ENCODE measurements at places on chromosomes 13 and 19.
A peak's percentile ranks its signal among the peaks of the same experiment; 100 is the strongest.

GRCh38 chr13:95870421-95870820 lies 182.8 kb downstream of the UGGT2 start:
- DNase-seq, result no peak

DNA sequence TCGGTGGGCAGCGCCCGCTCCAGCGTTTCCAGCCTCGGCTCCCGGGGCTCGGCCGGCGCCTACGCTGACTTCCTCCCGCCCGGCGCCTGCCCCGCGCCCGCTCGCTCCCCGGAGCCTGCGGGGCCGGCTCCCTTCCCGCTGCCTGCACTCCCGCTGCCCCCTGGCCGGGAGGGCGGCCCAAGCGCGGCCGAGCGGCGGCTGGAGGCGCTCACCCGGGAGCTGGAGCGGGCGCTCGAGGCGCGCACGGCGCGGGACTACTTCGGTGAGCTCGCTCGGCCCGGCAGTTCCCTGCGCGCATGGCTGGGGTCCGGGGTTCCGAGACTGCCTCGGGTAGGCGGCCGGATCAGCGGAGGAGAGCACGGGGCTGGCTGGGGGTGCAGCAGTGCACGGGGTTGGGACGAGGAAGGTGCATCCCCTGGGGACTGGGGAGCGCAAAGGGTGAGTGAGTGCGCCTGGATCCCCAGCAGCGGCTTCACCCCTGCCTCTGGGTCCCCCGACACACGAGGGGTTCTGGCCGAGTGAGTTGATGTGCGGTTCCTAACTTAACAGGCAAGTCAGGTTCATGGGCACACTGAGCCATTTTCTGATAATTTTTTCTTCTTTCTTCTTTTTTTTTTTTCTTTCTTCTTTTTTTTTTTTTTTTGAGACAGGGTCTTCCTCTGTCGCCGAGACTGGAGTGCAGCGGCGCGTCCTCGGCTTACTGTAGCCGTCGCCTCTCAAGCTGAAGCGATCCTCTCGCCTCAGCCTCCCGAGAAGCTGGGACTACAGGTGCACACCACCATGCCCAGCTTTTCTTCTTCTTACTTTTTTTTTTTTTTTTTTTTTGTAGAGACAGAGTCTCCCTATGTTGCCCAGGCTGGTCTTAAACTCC lies 1.1 kb downstream of the WTIP start:
- no peak for DNase-seq

GRCh38 chr13:62043600-62043999 lies 628.0 kb upstream of the PCDH20 start:
- DNase-seq, result no peak

GRCh38 chr19:10740798-10741197 lies 22.9 kb downstream of the DNM2 start:
- DNase-seq, result no peak

DNA sequence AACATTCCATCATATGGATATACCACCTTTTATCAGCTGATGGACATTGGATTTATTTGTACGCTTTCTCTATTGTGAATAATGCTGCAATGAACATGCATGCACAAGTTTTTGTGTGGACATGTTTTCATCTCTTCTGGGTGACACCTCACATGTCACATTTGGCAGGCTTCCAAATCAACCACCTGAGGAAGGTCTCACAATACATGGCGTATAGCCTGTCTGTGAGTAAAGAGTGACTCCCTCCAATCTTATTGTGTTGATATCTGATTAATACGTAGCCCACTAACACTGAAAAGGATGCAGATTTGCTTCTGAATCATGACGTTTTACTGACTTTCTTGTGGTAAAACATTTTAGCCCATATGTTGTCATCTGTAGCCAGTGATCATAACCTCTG lies 61.1 kb downstream of the SLC15A1 start:
- no peak for DNase-seq

GRCh38 chr19:38264486-38265212 lies at the start of gene SPINT2:
Gene SPINT2 (plus strand): TSS chr19:38264573. CDS start chr19:38264893, 320 bp downstream.
- DNase-seq, result no peak

DNA sequence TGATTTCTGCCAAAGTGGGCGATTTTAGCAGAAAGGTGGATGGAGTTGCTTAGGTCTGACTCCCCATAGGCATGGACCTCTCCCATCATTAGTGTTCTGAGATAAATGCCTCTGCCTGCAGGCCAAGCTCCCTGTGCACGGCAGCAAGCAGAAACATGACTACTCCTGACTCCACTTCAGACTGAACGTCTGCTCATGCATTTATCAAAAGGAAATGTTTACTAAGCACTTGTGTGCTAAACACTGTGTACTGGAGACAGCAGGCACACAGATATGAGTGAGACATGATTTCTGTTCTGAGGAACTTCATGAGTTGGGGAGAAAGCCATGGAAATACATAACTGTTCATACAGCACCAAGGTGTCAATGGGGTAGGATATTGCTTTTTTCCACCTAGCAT lies 149.6 kb downstream of the MIPEP start:
- DNase-seq, result no peak

GRCh38 chr19:18399008-18399407 lies 1.6 kb upstream of the LRRC25 start:
- DNase-seq, result no peak

DNA sequence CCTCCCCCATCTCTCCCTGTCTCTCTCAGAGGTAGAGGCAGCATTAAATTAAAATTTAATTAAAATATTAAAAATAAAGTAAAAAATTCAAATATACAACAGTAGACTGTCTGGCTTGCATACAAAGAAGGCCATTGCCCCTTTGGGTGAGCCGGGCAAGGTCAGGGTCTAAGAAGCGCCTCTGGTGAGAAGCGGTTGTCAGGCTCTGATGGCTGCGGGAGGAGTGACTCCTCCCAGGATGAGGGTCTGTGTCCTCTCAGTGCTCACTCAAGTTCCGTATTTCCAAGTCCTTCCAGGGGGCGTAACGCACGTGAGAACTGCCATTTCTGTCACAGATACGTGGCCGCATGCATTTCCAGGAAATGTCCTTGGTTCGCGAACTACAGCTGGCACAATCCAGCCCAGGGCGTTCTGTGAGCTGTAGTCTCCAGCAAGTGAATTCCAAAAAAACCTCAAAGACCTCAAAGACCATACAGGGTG lies 737 bp upstream of the ZNF181 start:
- DNase-seq, result no peak

DNA sequence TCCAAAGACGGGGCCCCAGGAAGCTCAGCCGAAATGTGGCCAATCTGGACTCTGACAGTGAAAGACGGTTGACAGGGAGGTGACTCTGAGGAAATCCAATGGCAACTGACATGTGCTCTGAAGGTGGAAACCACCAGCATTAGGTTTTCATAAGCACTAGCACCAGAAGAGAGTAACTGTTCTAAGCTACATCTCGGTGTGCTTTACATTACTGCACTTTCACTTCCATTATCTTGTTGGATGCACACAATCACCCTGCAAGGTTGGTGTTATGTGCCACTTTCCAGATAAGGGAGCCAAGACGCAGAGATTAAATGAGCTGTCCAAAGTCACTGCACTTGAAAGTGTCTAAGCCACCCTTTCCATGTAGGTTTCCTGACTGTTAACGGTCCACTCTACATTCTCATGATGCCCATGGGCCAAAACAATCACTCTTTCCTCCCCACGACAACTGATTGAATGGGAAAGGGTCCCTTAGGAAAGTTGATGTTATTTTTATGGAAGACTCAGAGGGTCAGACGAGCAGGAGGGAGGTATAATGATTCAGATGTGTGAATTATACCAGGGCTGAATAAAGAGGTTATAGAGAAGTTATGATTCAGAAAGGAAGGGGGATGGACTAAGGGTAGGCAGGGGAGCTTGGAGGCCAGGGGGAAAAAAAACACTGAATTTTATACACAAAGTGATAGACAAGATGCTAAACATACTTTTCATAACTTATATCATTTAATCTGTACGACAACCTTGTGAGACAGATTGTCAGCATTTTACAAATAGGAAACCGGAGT lies 52.8 kb downstream of the RUBCNL start:
- DNase-seq, result no peak

GRCh38 chr19:39941615-39942365 lies 7.4 kb upstream of the FCGBP start:
- DNase-seq, result peak; percentile 21

DNA sequence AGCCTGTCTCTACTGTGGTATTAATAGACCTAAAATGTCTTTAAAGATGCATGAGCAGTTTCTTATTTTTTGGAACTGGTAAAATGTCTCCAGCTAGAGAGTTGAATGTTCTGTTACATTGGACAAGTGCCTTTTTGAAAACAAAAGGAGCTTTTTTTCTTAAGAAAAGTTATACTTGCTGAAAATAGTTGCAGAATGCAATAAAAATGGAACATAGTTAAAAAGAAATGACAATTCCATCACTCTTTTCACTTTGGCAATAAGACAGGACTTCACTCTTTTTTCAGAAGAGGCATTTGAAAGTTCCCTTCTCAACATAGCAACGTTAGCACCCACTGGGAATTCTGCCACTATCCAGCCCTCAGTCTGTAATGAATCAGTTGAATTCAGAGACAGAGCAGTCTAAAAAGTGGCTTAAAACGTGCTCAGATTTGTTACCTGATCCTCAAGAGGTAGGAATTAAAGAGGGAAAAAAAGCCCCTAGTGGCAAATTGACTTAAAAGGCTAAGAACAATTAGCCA lies 10.1 kb downstream of the RGCC start:
- DNase-seq, result no peak

DNA sequence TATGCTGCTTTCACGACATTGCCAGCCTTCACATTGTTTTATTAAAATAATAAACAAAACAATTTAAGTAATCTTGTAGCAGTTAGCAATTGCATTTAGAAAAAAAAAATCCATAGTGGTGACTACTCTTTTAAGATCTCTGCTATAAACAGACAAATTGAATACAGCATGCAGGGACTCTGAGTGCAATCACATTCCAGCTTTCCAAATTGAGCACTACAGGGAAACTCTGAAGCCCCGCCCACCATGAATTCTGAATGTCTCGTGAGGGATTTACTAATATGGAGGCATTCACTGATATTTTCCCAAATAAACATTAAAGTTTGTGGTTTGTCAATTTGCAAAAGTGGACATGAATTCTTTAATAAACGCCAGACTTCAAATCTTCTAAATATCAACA lies 698.8 kb downstream of the LIG4 start:
- DNase-seq, result no peak

DNA sequence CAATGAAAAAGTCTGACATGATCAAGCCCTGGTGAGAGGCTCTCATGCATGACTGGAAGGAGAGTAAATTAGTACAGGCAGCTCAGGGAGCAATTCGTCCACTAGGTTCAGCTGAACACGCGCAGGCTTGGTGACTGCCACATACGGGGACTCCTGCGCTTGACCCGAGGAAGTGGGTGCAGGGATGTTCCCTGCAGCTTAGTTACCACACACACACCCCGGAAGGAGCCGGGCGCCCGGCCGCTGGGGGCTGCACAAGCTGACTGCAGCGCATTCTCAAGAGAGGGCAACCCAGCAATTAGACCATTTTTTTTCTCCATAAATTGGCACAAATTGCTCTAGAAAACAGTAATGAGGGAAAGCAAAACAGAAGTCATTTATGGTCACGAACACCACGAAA lies 23.0 kb upstream of the MIER2 start:
- no peak for DNase-seq

DNA sequence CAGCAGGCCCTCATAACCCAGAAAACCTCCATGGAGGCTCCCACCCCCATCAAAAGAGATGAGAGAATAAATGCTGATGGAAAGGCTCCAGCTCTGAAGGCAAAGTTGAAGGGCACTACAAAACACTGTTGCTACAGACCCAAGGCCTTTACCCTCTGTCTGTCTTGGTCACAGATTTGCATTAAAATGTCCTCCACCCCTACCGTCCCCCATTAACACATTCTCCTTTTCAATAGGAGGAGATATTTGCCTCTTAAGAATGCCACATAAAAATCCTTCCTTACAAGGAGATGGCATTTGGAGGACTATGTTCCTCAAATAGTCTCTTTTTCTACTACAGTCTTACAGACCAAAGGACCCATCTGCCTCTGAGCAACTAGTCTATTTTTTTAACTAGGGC lies 361.5 kb downstream of the ENOX1 start:
- DNase-seq, result no peak

DNA sequence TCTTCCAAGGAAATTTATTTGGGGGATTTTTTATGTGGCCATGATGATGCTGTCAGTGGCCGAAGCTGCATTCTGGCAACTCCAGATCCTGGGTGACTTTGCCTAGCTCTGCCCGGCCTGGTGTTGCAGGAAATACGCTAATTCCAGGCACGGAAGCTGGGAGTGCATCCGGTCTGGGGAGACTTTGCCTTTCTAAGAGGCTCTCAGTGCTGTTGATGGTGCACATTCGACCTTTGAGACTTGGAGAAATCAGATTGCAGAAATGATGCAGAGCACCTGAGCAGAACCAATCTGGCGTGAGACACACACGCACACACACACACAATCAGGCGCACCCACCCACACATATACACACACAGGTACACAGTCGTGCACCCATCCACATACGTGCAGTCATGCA lies 5.9 kb upstream of the TMEM255B start:
- DNase-seq, result no peak

DNA sequence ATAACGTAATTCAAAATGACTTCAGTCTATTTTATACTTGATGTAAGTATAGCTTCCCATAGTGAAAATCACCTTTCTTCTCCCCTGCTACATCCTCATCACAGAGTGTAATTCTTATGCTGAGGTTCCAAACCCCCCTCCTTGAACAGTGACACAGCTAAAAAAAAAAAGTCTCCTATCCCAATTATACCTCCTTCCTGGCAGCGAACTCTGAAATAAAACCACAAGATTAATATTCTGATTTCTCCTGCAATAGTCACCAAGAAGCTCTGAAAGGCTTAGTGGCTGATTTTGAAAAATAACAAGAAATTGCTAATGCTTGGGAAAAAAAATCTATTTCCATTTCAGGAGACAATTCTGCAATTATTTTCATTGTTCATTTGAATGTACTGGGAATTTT lies 36.3 kb downstream of the EFNB2 start:
- no peak for DNase-seq

GRCh38 chr13:89584058-89584620 lies 1763.3 kb upstream of the MIR17HG start:
- no peak for DNase-seq

DNA sequence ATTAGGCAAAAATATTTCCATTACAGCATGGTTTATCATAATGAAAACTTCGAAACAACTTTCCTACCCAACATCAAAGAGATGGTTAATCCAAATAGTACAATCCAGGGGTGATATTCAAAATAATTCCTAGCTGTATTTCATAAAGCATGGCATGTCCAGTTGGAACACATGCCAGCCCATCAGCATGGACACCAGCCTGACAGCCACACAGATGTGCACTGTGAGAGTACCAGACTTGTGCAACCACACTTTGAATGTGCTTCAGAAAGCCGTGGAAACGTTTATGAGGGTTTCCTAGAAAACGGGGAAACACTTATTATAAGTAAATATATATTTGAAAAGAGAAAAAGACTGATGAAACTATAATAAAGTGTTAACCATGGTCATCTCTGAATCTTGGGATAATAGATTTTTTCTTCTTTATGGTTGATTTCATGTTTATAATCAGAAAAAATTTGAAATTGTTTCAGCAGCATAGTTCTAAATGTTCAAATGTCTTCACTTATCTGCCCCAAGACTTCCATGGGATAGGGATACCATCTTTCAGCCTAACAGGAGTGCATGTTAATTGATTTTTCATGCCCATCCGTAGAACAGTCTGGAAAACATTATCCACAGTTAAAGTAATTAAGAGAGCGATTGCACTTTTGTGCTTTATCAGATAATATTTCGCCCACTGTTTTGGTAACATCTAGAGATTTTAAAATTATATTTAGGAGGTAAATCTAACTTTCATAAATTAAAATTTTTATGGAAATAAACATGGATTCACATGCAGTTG lies 242.6 kb upstream of the IRS2 start:
- DNase-seq, result no peak

- DNase-seq, result no peak
These were observed 1185.4 kb downstream of the DIAPH3 start for GRCh38 chr13:58978331-58978730.

Measured in stimulated activated CD8-positive, alpha-beta memory T cell treated with anti-CD3 and anti-CD28 coated beads, Interleukin-15, amount 100 ng/mL, for 1 hour (primary cell).